Stimulated activated CD4-positive, alpha-beta T cell treated with anti-CD3 and anti-CD28 coated beads, TNF-alpha, amount 100 ng/mL, for 1 hour (primary cell): ENCODE measurements at places on chromosomes 6 and 20.

DNA sequence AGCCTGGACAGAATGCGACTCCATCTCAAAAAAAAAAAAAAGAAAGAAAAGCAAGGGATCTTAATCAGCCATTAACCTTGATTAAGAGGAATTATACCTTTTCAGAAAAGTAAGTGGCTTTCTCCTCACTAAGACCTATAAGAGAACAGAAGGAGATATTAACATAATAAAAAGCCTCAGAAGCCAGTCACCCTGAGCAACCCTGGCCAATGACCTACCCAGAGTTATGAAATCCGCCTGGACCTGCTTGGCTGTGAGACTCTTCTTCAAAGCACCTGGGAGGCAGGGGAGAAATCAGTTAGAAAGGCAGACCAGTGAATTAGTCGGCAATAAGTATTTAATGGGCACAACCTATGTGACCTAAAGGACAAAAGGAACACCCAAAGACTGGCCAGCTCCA, 32.7 kb upstream of the C20orf203 start:
- no peak for DNase-seq

DNA sequence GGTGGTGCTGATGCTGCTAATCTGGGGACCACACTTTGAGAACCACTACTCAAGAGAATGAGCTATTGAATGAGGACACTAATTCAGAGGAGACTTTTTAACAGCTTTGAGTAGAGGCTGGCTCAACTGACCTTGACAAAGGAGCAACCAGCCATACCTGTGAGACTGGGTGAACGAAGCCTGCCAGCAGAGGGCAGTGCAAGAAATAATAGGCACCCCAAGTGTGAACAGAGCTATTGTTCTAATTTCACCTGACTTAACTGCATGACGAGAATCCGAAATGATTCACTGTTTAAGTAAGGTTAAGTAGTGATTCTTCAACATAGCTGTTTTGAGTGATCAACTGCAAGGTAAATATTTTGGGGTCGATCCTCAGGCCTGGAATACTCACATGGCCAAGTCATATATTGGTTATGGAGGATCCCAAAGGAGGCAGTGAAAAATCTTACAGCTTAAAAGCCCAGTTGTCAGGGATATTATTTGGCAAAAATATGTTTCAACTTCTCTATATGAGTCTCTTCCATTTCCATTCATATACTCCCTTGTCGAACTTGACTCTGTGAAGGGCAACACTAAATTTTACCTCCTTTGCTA, 550.5 kb upstream of the MARCKS start:
- DNase-seq: no peak

DNA sequence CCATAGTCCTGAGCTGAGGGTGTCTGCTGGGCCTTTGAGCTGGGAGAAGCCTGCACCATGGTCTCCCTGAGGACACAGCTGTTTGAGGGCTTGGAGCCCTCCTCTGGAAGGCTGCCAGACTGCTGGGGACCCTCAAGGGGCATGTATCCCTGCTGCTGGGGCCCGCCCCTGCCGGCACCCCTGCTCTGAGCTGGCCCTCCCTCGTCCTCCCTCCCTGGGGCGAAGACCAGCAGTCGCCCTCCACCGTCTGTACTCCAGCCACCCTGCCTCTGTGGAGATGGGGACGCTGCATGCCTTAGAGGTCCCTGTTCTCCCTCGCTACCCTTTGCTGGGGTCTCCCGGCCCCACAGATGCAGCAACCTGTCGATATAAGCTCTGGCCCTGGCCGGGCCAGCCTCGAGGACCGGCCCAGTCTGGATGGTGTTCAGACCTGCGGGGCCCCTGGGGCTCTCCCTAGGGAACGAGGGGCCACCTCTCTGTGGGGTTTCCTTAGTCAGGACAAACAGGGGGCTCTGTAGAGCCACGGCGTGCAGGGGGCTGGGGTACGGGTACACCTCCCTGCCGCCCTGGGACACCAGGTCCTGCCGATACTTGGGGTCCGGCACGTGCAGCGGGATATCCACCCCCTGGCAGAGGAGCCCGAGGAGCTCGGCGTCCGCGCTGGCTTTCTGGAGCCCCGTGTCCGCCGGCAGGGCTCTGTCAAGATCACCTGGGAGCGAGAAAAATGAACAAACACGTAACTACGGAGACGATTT, 11.0 kb downstream of the DACT2 start:
- no peak for DNase-seq

DNA sequence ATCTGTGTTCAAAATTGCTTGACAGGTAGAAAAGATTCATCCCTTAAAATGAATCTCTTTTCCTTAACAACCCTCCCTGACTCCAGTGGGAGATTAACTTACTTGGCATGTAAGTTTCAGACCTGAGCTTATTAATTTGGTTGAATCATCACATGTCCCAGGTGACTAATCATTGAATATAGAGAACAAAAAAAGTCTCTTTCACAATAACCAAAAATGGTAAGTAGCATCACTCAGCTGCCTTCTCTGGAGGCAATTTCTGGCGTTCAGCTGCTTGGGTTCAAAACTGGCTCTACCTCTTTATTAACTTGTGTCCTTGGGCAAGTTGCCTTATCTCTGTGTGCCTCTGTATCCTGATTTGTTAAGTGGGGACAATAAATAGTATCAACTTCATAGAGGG, 2.9 kb downstream of the C6orf141 start:
- no peak for DNase-seq

- DNase-seq: no peak
Observed at GRCh38 chr20:24478584-24478983, 9.2 kb downstream of the SYNDIG1 start.

GRCh38 chr6:37483917-37484785, 15.5 kb downstream of the CCDC167 start:
- DNase-seq: peak; percentile 75

DNA sequence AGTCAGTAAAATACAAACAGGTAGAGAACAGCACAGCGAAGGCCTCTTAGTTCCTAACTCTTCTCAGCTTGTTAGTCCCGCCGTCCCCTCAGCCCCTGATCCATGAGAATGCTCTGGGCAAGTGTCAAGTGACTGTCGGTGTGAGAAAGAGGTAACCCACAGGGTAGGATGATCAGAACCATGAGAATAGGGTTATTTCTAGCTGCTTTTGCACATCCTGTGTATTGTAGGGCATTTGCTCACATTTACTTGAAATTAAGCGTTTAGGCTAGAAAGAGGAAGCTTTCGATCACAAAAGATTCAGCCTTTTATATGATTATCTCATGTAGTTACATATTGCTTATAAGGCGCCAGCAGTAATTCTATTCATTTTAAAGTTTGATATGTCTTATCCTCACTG, 103.0 kb upstream of the PDE10A start:
- no peak for DNase-seq

DNA sequence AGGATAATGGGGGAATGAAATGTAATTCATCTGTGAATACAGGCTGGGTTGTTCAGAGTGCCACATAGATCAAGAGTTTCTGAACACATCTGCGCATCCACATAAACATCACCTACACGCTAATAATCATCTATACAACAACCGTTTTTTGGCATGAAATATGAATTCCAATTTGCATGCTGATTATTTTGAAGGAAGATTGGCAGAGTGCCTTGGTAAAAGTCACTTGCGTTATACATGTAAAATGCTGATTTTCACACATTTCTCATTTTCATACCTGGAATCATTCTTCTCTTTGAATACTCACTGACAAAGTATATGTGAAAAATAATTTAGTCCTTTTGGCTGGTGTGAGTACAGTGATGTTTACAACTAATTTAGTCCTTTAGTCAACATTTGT, 17.7 kb downstream of the COL9A1 start:
- DNase-seq: no peak

DNA sequence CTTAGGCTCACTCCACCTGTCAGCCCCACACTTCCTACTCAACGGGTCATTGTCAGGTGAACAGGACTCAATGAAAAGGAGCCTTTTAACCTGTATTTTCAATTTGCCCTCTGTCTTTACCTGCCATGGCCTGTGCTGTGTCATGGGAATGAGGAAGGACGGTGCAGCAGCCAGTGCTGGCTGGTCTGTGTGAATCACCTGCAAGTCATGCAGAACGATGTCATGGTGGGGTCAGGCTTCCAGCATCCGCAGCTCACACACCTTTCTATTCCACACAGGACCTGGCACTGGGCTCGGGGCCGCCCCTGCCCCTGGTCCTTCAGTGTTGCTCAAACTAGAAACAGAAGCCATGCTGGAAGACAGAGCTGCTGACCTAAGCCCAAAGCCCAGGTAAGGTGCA, 188.7 kb upstream of the GMDS start:
- DNase-seq: no peak

- no peak for DNase-seq
Observed at GRCh38 chr20:61950641-61951071, 115.0 kb downstream of the TAF4 start.

GRCh38 chr6:311679-312220, 19.5 kb downstream of the DUSP22 start:
- no peak for DNase-seq

DNA sequence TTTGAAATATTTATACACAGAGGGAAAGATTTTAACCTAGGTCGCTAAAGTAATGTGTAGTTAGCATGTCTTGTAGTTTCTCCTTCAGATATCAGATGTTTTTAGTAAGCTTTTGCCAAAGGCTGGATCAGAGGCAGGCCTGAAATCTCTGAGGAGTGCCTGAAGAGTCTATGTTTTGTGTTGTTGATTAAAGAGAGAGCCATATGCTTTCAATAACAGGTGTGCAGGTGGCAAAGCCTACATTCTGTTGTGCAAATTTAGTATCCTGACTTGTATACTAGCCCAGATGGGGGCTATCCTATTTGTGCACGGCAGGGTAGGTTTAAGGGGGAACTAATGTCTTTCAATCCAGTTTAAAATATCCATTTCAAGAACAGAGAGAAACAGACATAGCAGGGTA, 167.1 kb upstream of the ATXN1 start:
- no peak for DNase-seq

DNA sequence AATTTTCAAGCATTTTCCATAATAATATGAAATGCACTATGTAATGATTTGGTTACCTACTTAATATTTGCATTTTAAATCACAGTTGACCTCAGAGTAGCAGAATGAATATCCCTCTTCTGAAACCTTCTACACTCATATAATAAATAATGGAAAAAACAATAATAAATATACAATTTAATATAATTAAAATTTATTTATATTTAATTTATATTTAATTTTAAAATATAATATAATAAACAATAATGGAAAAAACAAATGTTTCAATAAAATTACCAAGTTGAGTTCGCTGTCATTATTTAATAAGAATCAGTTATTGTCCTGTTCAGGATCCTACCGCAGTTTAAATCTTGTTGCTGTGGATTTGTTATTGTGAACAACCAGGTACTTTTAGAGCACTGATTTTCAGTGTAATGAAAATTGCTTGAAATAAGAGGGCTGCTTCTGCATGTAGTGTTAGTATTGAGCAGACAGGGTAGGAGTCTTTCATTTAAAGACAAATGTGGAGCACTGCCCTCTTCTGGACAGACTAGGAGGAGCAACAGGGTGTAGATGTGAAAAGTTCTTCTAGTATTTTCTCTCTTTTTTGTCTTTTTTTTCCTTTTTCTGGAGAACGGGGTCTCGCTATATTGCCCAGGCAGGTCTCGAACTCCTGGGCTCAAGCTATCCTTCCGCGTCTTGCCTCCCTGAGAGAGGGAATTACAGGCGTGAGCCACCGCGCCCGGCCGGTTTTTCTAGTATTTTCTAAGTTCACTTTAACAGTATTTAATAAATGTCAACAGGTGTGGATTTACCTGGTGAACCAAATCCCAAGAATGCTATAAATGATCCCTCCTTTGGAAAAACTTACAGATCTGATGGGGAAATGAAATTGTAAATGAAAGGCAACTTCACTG, 13.6 kb downstream of the TRAPPC3L start:
- DNase-seq: no peak

GRCh38 chr20:14488212-14488611, 150.8 kb upstream of the FLRT3 start:
- no peak for DNase-seq

DNA sequence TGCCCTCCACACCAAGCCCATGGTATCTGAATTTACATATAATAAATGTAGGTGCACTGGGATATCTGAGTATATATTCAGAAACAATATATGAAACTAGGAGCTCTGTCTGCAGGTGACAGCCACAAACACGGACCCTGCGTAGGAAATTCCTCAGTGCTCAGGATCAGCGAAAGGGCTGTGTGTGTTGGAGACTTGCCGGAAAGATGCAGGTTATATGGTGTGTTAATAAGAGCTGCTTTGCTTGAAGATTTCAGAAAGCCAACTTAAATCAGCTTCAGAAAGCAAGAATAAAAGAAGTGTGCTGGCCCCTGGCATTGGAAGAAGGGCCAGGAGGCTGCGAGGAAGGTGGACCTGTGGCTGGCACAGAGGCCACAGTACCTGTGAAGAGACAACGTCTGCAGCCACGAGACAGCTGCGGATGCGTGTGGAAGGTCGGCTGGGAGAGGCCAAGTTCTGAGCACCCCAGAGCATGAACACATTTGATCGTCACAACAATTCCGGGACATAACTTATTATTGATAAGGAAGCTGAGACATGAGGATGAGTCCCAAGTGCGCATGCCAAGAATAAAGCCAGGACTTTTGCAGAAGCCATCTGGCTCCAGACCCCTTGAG, 183.2 kb downstream of the DLL1 start:
- DNase-seq: no peak

DNA sequence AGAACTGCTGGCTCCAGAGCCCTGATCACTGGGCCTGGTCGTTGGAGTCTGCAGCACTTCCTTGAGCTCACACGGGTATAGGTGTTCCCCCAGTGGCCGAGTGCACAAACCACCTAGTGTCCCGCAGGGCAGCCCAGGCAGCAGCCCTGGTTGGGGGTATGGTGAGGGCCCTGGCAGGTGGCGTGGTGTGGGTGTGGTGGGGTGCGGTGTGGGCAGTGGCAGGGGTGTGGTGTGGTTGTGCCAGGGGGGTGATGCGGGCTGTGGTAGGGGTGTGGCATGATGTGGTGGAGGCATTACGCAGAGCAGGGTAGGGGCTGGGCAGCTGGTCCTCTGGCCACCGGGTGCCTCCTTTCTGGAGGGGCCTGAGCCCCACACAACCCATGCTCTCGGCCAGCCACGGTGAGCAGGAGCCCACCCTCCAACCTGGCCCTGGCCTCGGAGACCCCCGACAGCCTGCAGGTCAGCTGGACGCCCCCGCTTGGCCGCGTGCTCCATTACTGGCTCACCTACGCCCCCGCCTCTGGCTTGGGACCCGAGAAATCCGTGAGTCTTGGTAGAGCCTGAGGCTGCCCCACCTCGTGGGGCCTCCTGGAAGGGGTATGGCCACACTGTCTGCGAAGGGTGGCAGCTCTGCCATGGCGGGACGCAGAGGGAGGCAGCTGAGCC, 20.5 kb downstream of the COL20A1 start:
- DNase-seq: no peak
